ENCODE measurements at places on chromosomes 2 and 18. TPM values are rescaled to one million over a fixed set of nuclear protein-coding genes. Genes with fewer than 3 reads are reported as not detected.

- DNase-seq = no peak
These were observed 12.4 kb upstream of the CRYGA start for GRCh38 chr2:208175840-208176153.

- no peak for DNase-seq
These were observed 500.2 kb upstream of the HS6ST1 start for GRCh38 chr2:128818704-128819491.

DNA sequence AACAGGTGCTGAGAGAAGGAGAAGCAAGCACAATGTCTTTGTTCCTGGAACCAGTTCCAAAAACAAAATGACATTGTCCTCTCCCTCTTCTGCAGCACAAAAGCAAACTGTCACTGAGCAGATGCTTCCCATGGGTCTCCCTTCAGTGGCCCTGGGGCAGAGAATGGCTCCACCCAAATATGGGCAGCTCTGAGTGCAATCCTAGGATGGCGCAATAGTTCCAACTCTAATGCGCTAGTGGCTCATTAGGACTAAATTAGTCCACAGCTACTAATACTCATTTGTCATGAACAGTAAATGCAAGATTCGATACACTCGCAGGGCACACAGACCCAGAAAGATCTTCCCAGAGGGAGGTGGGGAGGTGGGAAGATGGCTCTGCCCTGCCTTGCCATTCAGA, 205.2 kb upstream of the CHAC2 start:
- no peak for DNase-seq

GRCh38 chr18:36411745-36412168, 114.2 kb downstream of the FHOD3 start:
- DNase-seq = no peak

- DNase-seq = peak; percentile 81
These were observed 1.8 kb downstream of the MPV17 start for GRCh38 chr2:27320958-27321543.

DNA sequence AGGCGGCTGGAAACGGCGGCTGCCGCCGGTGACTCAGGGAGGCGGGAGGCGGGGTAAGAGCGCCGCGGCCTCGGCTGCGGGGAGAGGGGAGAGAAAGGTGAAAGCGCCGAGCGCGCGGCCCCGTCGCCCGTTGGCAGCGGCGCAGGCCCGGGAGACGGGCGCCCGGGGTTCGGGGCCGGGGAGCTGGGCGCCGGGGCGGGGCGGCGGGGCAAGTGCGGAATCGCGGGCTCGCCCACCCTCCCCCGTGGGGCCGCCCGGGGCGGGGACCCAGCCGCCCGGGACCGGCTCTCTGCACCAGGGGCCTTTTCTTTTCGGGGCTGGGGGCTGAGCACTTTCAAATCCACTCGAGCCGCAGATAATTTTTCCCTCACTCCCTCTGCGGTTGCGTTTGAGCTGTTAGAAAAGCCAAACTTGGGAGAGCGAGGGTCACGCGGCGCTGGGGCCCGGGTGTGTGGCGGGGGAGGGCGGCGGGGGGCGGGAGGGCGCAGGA, 266 bp downstream of the KDM3A start:
- no peak for DNase-seq

- no peak for DNase-seq
These were observed 126.2 kb upstream of the VRK2 start for GRCh38 chr2:57920342-57920939.

- no peak for DNase-seq
These were observed 824.9 kb downstream of the GALR1 start for GRCh38 chr18:78074400-78075020.

Gene LRP1B
- total RNA-seq = 0.20 TPM

Gene BCL2L11
- total RNA-seq = 9.2 TPM

Gene DOK6
- total RNA-seq = not detected

Gene PID1
- not detected for total RNA-seq

DNA sequence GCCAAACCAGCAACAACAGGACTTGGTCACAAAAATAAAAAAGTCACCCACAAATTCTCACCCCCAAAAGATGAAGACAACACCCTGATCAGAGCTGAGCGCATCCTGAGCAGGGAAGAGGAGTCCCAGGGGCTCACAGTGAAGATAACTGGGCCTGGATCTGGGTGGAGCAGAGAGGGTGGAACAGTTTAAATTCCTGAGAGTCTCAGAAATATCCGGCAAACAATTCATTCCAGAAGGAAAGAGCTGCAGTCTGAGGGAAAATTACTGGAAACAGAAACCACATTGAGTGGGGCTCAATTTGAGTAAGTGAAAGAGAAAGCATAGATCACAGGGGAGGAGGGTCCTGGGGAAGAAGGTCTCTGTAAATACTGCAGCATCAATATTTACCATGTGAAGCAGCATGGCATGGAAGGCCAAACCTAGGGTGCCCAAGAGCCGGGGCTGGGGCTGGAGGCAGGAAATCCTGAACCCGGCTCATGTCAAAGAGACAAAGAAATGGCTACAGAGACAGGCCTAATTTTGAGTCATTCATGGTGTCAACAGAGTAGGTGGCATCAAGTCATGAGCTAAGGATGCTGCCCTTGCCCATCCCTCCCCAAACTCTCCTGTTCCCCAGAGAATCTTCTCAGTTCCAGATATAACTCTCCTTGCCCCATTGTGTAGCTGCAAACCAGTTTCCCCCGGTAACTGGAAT, 61.4 kb upstream of the ZBTB7C start:
- no peak for DNase-seq
